ENCODE measurements at places on chromosomes 2 and 18.

DNA sequence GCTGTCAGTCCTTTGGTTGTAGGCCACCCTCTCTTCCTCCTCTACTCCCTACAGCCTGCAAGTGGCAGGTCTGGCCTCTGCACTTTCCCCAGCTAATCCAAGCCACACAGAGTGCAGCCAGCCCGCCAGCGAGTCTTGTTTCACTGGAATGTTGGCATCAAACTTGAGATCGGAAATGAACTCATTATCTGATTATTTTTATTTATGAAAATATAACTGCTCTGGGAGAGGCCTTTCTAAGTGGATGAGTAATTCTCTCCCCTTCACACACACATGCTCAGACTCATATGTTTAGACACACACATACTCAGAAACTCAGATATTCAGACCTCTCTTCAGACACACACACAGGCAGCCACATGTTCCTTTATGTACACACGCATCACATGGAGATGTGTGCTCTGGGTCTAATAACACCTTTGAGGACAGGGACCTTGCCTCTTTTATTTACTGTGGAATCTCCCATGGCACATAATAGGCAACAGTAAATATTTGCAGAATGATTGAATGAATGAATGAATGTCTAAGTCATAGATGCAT is 151.3 kb downstream of the ZFP36L2 start:
- DNase-seq: no peak

GRCh38 chr2:150878356-150878755 is 383.3 kb downstream of the RBM43 start:
- no peak for DNase-seq

- DNase-seq: no peak
These were observed 97.2 kb downstream of the PIK3C3 start for GRCh38 chr18:42052122-42052708.

DNA sequence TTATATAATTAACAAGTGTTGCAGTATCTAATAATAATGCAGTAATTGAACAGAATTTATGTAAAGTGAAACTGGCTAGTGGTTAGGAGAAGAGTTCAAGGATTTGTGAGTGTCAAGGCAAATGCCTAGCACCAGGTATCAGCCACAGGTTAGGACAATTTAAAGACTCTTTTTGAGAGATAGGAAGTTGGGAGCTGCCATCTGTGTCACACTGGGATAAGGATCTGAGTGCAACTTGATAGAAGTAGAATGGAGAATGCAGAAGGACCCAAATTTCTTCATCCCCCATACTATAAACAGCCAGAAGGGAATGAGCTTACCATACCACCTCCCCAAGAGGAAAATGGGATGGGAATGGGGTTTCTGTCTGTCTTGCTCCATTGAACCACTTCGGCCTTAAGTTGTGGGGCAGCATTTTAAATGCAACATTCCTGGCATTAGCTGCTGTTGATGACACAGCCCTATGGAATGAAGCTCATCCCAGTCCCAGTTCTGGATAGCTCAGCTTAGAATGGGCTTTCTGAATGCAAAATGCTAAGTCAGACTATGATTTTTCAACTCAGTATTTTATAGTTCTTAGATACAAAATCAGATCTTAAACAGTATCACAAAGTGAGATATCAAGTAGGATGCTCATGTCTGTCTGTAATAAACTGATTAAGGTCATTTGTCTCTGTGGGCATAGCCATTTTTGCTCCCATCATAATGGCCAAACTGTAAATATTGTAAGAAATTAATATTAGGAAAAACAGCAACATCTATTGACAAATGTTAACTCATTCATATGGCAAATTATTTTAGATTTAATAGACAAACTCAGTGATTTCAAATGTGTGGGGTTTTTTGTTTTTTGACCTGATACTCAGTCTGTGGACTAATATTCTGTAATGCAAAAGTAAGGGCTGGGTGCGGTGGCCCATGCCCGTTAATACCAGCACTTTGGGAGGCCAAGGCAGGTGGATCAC is 44.0 kb downstream of the GPR155 start:
- no peak for DNase-seq

DNA sequence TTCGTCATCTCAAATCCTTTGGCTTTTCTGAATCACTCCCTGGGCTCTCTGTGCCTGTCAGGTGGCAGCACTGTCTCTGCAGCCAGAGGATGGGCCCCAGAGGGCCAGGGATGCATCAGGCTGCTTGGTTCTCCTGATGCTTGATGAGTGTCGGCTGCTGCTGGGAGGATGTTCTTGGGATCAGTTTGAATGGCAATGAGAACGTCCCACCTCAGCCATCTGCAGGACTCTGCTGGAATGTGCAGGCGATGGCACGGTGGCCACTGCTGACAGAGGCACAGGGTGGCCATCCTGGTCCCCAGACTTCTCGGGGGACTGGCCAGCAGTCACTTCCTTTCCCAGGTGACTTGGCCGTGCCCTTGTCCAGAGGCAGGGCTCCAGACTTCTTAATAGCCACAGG is 146.0 kb downstream of the FAM210A start:
- no peak for DNase-seq

DNA sequence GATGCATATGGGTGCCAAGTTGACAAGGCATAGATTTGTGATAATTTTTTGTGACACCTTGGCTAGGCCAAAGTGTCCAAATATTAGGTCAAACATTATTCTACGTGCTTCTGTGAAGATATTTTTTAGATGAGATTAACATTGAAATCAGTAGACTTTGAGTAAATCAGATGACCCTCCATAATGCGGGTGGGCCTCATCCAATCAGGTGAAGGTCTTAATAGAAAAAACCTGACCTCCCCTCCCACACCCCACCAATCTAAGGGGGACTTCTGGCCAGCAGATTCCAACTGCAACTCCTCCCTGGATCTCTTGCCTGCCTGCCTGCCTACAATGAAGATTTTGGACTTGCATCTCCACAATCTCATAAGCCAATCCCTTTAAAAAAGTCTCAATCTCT is 118.8 kb upstream of the LMAN1 start:
- no peak for DNase-seq

- DNase-seq: no peak
These were observed 27.1 kb upstream of the SMAD7 start for GRCh38 chr18:48977914-48978313.

DNA sequence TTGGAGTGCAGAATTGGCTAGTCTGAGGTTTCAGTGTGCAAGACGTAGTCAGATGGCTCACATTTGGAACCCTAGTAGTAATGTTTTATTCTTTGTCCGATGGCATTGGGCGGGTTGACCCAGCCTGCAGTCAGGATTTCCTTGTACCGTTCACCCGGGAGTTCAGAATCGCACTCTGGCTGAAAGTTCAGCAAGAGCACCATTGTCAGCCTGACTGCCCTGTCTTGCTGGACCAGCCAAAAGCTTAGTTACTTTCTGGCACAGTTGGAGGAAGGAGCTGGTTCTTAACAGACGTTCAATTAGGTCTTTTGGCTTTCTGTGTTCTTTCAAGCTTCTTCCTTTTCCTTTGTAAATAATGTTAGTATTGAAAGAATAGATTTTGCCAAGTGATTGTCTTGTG is 18.6 kb downstream of the RMC1 start:
- DNase-seq: no peak

- no peak for DNase-seq
These were observed 28.6 kb upstream of the MBOAT2 start for GRCh38 chr2:9032121-9032520.

DNA sequence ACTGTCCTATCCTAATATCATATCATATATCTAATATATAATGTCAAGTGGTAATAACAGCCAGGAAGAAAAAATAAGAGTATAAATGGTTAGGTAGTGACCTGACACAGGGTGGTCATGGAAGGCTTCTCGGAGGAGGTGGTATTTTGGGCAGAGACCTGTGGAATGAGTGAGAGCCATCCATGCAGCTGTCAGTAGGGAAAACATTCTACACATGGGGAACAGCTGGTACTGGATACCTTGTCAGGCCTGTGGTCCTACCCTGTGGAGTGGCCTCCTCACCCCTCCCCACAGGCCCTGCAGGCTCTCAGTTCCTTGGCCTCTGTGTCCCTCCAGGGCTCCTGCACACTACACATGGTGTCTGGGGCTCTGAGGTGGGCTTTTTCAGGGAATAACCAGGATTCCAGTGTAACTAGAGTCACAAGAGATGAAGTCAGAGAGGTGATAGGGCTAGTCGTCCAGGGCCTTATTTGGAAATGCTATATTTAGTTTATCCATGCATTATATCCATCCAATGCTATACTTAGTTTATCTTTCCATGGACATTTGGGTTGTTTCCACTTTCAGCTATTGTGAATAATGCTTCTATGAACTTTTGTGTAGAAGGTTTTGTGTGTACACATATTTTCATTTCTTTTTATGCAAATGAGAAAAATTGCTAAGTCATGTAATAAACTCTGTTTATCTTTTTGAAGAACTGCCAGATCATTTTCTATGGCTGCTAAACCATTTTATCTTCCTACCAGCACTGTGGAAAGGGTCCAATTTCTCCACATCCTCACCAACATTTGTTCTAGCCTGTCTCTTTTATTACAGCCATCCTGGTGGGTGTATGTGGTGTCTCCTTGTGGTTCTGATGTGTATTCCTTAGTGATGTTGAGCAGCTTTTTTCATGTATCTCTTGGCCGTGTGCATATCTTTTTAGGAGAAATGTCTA is 75.6 kb downstream of the TPGS2 start:
- no peak for DNase-seq

- DNase-seq: no peak
These were observed 22.0 kb upstream of the PELI1 start for GRCh38 chr2:64166212-64166611.

GRCh38 chr18:74803117-74803516 is 205.4 kb downstream of the ZNF407 start:
- no peak for DNase-seq

DNA sequence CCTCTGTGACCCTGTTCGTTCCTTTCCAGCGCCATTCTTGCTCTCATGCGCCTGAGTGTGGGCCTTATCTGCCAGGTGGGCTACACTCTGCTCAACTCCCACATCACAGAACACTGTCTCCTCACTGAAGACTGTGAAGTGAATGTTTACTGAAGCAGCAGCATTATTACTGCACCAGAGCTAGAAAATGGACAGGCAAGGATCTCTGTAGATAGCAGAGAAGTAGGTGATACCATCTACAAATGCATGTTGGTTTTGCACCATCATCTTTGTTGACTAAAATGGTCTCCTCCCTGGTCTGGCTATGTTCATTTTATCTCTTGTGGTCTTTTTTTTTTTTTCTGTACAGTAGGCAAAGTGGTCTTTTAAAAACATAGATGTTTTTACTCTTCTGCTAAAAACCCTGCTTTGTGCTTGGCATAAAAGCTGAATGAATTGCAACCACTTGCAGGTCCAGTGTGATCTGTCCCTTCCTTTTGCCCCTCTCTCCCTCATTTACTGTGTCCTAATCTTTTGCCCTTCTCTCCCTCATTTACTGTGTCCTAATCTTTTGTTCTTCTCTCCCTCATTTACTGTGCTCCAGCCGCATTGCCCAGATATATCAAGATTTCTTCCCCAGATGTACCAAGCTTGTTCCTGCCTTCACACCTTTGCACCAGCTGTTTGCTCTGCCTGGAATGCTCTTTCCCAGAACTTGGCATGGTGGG is 35.4 kb downstream of the BABAM2 start:
- DNase-seq: no peak

GRCh38 chr2:33029926-33030325 is 83.2 kb downstream of the LTBP1 start:
- no peak for DNase-seq

DNA sequence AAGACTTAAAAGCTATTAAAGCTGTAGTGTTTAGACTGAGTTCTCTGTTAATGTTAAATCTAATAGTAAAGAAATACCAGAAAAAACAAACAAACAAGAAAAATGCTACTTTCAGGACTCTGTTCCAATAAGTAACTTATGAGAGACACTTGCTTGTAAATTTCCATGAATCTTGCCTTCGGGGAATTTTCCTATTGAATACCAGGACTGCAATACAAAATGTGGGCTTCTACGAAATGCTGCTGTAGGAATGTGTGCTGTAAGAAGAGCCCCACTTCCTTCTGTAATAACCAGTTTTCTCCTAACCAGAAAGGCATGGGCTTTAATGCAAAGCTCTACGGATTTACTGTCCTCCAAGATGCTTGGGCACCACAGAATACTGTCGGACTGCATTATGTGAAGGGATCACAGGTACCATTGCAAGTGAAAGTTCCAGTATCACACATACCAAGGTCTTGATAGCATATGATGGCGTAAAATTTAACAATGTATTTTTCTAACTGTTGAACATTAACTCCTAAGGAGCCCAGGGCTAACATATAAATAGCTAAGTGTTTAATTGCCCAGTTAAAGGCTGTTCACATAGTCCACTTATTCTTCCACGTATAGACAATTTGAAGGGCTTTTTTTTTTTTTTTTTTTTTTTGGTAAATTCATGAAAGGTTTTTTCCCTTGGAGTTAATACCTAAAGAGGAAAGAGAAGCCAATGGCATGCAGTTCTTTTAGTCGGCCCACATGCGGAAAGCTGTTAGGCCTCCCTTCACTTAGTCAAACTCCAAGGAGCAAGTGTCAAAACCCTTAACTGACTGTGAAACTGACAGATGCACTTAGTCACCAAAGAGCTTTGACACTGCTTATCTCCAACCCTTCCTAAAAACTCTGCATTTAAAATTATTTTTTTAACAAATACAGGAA is 564.0 kb upstream of the POU3F3 start:
- no peak for DNase-seq

GRCh38 chr2:33579227-33579626 is 19.9 kb downstream of the FAM98A start:
- no peak for DNase-seq

- no peak for DNase-seq
These were observed 21.1 kb downstream of the GPR45 start for GRCh38 chr2:105262651-105263091.

DNA sequence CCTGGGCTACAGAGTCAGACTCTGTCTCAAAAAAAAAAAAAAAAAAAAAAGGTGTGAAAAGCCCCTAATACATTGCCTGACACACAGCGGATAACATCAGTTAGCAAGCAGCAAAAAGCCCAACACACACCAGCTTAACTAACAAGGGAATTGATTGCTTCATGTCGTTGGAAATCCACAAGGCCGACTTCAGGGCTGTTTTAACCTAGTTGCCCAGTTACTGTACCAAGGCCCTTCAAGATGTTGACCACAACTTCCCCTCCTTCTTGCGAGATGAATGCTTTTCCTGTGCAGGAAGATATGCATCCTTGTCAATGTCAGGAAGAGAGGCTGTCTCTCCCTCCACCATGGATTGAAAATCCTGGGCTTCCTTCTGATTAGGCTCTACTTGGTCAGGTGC is 202.9 kb downstream of the MIB1 start:
- no peak for DNase-seq

- no peak for DNase-seq
These were observed 53.8 kb downstream of the CYP27C1 start for GRCh38 chr2:127166231-127166860.

DNA sequence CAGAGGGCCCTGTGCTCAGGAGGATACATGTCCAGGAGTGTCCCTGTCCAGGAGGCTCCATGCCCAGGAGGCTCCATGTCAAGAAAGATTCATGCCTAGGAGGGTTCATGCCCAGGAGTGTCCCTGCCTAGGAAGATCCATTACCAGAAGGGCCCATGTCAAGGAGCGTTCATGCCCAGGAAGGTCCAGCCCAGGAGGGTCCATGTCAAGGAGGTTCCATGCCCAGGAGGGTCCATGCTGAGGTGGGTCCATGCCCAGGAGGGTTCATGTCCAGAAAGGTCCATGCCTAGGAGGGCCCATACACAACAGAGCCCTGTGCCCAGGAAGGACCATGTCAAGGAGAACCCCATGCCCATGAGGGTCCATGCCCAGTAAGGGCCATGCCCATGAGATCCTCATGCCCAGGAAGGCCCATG is 7.0 kb downstream of the GPR35 start:
- DNase-seq: no peak

- no peak for DNase-seq
These were observed 395.6 kb upstream of the TRIB2 start for GRCh38 chr2:12320991-12321641.

All from GM18507 (cell line).